Head of caudate nucleus (tissue), 42 donors: ENCODE measurements at places on chromosomes 12 and 14.

GRCh38 chr14:101500061-101500460 is 61.2 kb upstream of the DIO3 start:
- peak; percentile 1 for DNase-seq

GRCh38 chr14:55638665-55639064 is 58.7 kb downstream of the KTN1 start:
- no peak for DNase-seq

DNA sequence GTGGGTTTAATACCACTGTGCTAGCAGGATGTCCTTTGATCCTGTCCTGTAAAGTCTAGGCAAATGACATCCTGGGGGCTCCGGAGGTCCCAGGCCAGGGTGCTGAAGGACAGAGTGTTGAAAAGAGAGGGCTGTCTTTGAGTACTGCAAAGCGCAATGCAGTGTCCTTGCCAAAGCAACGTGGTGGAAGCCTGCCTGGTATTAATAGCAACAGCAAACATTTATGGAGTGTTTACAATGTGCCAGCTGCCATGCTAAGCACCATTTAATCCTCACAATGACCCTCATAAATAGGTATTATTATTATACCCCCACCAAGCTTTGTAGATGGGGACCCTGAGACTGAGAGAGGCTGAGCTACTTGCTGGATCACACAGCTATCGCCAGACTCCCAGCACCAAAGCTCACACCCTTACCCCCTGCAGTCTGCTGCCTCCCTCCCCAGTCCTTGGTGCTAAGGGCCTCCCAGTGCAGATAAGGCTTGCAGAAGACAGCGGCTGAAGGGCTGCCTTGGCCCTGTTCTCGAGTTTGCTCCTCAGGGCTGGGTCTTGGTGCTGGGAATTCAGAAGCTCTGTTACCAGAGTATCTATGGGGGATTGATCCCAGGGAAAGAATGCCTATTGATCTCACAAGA is 427.7 kb downstream of the FUT8 start:
- DNase-seq = no peak

GRCh38 chr12:64609536-64610078 is 688 bp upstream of the RASSF3 start:
- DNase-seq = no peak

DNA sequence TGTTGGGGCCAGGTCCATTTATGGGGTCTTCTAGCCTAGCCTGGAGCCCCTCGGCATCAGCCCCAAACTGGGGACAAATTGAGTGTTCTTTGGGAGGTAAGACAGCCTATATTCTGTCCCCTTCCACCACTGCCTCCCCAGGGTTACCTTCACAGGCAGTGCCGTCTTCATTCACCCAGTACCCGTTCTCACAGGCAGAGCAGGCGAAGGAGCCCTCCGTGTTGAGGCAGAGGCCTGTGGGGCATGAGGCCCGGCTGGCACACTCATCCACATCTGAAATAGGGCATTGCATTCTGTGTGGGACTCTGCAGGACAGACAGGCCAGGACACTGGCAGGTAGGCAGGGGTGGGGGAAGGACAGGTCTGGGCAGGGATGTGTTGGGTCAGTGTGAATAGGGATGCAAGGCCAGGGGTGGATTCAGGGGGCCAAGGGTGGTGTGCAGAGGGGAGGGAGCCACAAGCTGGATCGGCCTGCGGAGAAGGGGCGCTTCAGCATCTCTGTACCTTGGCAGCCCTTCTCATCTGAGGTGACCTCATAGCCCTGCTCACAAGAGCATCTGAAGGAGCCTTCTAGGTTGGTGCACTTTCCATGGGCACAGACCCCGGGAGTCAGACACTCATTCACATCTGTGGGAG is 16.1 kb downstream of the ISCA2 start:
- DNase-seq = no peak

DNA sequence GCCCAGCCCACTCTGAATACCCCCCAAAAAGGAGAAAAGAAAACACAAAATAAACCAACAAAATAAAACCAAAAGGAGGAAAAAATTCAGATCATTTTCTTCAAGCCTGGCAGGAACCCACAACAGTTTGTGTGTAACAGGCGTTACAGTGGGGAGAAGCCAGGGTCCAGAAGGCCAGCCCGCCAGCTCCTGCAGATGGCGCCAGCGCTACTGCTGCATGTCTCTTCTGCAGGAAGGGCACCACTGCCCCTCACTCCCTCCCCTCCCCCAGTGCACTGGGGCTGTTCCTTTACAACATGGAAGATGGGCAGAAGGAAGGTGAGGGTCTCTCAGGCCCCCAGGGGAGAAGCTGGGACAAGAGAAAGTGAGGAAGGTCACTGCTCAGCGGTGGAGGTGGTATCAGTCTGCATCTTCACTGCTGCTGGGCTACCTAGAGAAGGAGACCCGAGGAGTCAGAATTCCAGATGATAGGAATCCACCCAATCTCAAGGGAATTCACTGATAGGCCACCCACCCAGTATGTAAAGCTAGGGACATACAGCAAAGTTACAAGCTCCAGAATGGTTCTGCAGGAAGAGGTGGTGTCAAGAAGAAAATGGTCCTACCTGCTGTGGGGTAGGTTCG is 2.3 kb upstream of the NOP2 start:
- DNase-seq = no peak

DNA sequence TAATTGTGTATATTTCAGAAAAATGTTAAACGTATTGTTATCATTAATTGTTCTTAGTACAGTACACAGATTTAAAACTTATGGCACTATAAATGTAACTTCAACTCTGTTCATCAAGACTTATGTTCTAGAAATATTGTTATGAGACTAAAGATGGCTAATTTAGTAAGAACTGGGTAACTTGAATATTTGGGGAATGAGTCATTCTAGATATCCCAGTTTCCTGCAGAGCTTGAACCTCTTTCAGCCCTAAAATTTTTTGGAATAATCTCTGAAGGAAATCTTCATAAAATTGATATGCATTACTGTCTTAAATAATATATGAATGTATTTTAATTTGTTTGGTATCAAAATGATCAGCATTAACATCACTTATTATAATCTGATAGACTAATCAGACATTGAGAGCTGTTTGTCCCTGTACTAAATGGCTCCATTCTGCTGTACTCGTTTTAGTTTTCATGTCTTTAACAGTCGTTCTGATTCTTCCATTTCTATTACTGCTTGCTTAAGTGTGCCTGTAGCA is 87.1 kb downstream of the VEZT start:
- no peak for DNase-seq

- DNase-seq = no peak
Observed at GRCh38 chr12:27260746-27261145, 16.7 kb downstream of the STK38L start.

DNA sequence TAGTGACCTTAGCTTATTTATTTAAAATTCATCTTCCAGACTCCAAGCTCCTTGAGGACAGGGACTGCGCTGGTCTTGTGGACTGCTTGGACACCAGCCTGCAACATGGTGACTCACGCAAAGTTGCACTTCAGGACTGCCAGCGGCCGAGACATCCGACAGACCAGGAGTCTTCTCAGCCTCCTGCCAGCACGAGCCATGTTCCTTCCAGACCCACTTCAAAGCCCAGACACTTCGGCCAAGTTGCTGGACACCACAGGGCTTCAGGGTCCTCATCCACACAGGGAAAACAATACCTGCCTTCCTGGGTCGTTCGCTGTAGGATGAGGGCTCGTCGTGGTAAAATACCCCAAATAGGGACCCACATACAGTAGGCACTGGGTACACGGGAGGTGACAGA is 88.7 kb downstream of the BCL11B start:
- no peak for DNase-seq

DNA sequence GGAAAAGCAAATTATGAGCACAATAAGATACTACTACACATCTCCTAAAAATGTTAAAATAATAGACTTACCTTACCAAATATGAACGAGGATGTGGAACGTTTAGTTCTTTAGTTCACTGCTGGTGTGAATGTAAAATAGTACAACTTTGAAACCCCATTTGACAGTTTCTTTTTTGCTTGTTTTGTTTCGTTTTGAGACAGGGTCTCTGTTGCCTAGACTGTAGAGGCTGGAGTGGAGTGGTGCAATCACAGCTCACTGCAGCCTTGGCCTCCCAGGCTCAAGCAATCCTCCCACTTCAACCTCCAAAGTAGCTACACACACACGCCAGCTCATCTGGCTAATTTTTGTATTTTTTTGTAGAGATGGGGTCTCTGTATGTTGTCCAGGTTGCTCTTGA is 136.4 kb upstream of the FAR2 start:
- no peak for DNase-seq

GRCh38 chr12:31249356-31249755 is 76.6 kb downstream of the SINHCAF start:
- no peak for DNase-seq

DNA sequence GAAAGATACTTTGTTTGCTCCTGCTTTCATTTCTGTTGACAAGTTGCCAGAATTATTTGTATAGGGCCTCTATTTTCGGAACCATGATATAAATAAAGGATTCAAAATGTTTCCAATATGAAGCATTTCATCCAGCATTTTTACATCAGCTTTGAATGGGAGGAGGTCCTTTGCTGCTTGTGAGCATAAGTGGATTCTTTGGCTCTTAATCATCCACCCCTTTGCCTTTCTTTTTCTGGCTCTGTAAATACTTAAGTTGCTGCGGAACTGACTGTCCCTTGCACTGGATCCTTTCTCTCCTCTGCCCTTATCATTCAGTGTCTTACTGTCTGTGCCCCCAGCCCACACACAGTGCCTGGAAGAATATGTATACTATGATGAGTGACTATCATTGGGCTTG is 357.3 kb upstream of the RGS6 start:
- DNase-seq = no peak

GRCh38 chr12:105960319-105961083 is 178.3 kb downstream of the NUAK1 start:
- no peak for DNase-seq

DNA sequence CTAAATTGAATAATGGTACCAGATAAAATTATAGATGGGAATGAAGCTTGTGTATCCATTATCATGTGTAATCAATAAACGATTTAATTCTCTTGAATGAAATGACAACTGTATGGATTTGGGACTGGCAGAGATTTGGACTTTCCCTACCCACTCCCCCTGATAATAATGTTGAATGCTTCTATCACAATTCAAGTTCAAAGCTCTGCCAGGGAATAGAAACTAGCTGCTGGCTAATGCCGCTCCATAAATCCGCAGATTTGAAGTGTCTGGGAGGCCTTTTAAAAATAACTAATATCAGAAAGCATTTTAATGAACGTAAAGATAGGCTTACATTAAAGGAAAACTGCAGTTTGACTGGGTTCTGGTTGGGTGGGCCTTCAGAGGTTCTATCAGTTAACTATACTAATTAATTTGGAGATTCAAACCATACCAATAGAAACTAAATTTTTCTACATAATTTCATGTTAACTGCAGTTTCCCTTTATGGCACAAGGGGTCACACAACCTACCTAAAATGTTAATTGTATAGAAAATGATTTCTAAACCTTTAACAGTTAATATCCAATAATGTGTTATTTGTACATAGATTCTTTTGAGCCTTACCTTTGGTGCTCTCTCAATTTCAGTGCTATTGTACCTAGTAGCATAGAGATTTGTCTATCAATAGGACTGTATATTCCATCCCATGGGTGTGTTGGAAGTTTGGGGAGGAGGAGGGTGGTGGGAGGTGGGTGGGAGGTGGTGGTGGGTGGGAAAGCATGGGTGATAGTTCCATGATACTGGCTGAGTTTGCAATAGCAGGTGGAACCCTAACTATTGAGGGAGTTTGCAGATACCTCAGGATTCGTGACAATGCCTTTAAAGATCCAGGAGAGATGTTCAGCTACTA is 4.9 kb downstream of the HNRNPA1 start:
- DNase-seq = no peak

DNA sequence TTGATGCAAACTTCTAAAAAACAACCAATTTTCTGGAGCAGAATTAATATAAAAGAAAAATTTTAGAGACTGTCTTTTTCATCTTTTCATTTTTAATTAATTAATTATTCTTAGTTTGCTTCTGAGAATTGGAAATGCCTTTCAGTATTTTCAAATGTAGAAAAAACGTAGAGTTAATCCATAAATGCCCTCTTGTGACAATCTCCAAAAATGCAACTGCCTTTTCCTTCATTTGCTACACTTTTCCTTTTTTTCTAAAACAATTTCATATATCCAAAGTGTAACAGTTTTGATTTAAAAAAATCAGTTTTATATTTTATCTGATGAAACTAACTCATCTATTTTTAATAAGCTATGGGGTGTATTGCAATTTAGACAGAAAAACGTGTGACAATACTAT is 409.3 kb downstream of the PRKD1 start:
- DNase-seq = no peak

DNA sequence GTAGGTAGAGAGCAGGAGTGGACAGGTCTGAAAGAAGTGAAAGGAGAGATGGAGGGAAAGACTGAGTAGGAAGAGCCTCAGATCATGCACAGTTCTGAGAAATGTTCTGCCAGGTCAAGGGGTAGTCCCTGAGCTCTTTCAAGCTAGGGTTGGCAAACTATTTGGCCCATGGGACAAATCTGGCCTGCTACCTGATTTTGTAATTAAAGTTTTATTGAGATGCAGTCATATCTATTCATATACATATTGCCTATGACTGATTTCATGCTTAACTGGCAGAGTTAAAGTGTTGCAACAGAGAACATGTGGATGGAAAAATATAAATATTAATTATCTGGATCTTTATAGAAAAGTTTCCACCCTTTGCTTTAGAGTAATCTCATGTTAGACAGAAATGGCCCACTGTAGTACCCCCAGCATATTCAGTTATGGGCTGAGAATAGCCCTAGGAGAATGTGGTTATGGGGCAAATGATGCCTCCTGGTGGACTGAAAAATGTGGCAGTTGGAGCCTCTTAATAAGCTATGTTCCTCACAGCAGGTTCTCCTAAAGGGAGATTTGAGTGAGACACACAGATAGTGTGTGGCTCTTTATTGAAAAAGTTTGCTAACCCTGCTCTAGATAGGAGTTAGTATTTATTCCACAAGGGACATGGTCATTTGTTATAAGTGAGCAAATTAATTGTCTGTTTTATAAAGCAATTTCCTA is 476.9 kb downstream of the LRIG3 start:
- no peak for DNase-seq

GRCh38 chr12:107593713-107594381 is 91.8 kb upstream of the PWP1 start:
- DNase-seq = no peak

- no peak for DNase-seq
Observed at GRCh38 chr12:1972856-1973317, 31.4 kb downstream of the DCP1B start.

- DNase-seq = no peak
Observed at GRCh38 chr12:113896194-113896593, 69.9 kb downstream of the RBM19 start.

GRCh38 chr12:38282886-38283285 is 33.7 kb upstream of the ALG10B start:
- DNase-seq = no peak

DNA sequence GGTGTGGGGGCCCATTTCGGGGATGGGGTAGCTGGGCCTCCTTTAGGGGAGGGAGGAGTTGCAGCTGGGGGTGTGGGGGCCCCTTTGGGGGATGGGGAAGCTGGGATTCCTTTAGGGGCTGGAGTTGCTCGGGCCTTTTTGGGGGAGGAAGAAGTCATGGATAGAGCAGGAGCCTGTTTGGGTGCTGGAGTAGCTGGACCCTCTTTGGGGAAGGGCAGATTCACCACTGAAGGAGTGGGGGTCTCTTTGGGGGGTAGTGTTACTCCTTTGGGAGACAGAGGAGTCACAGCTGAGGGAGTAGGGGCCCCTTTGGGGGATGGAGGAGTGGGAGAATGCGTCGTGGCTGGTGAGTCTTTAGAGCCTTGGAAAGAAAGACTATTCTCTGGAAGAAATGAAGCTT is 6.5 kb downstream of the NACA start:
- DNase-seq = no peak
